Stimulated activated CD4-positive, alpha-beta T cell treated with anti-CD3 and anti-CD28 coated beads, TNF-alpha, amount 100 ng/mL, for 4 hours (primary cell): ENCODE measurements at places on chromosomes 11 and 22.

GRCh38 chr22:21937821-21938070 lies 14.9 kb downstream of the PPM1F start:
- no peak for DNase-seq

GRCh38 chr11:17197431-17197898 lies 10.3 kb downstream of the PIK3C2A start:
- no peak for DNase-seq

- no peak for DNase-seq
These were observed 71.2 kb downstream of the KIRREL3 start for GRCh38 chr11:126929179-126930061.

DNA sequence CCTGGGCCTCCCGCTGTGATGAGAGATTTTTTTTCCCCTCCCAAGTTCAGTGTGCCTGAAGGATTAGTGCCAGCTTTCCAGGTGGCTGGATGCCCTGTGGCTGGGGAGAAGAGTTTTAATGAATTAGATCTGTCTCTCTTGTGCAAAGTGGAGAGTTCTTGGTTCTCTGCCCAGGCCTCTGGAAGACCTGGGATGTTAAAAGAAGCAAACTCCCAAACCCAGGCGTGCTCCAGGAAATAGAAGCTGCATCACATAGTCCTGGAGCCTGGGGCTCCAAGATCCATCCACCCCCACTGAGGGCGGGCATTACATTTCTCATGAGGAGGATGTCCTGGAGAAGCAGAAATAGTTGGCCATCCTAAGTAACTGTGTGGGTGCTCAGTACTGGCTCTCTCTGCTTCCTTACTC lies 30.6 kb downstream of the SDHAF2 start:
- no peak for DNase-seq

GRCh38 chr11:97143463-97143862 lies 753.6 kb downstream of the JRKL start:
- DNase-seq: no peak

DNA sequence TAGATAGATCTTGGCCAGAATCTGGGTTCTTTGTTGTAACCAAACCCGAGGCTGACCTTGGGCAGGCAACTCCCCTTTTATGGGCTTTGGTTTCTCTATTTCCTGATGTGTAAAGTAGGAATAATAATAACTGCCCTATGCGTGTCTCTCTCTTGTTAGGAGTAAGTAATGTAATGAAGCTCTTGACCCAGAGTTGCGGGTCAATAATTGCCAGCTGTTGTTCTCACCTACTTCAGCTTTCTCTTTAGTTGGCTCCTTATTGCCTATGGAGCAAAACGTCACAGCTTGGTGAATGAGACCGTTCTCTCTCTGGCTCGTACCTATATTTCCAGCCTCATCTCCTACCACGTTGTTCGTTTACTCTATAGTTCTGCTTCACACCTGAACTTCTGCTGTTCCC lies 56.6 kb upstream of the KIRREL3 start:
- no peak for DNase-seq

DNA sequence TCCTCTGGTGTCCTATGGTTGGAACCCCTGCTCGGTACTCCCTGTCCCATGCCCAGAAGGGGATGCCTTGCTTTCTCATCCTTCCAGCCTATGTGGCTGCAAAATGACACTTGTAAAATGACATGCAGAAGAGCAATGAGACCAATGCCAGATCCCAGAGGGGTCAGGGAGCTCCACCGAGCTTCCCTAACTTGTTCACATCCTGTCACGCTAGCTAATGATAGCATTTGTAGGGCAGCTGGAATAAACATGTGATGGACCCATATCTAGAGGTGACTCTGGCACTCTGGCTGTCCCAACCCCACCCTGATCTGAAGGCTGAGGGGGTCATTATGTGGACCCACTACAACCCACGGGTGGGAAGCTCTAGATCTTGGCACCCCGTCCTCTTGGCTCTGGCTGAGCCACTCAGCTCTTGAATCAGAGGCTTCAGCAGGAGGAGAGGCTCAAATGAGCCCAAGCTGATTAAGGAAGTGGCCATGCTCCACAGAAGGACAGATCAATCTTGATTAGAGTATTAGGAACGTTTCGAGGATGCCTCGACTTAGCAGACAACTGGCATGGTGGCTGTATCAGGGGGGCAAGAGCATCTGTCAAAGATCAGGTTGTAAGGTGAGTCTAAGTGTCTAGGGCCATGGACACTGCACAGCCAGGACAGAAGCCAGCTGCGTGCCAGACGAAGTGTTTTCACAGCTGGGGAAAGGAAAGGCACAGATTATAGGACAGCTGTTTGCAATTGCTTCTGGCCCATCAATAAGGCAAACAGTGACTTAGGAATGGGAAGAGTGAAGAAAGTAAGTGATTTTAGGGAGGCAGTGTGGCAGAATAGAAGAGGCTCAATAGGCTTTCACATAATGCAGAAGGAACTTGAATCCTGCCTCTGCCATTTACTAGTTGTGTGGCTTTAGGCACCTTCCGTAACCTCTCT lies 182.8 kb downstream of the KIRREL3 start:
- DNase-seq: no peak

GRCh38 chr11:46330563-46331281 lies 16.5 kb upstream of the DGKZ start:
- no peak for DNase-seq
